ENCODE measurements at places on chromosomes 4 and X. TPM values are rescaled to one million over a fixed set of nuclear protein-coding genes. Genes with fewer than 3 reads are reported as not detected.

Gene H2BW2
- not detected for total RNA-seq

DNA sequence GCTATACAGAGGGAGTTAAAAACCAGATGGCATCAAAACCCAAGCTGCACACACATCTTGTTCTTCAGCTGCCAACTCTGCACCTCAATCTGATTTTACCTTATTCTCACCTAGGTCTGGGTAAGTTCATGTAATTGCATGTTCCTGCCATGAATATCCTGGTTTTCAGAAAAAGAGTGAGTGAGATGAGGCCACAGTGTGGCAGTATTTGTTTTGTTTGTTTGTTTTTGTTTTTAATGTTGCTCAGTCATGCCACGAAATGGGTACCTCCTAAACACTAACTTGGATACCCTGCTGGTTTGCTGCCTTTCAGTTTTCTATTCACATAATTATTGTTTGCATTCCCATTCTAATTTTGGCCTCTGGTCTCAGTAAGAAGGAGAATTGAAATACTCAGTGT, 22.5 kb downstream of the TMEM164 start:
- H3K27me3 ChIP-seq = no peaks in the 10 kb centered on the region
- H3K4me1 ChIP-seq = no peaks in the 10 kb centered on the region
- H3K27ac ChIP-seq = no peak overlapping the region
- no peak for DNase-seq
- no peak overlapping the region for H3K4me3 ChIP-seq

Gene LIMCH1
- total RNA-seq = not detected

GRCh38 chrX:139202742-139203420, 327.7 kb upstream of the F9 start:
- H3K36me3 ChIP-seq = no peaks in the 10 kb centered on the region
- H3K4me1 ChIP-seq = no peaks in the 10 kb centered on the region
- H3K4me3 ChIP-seq = no peak overlapping the region
- no peak overlapping the region for H3K27ac ChIP-seq

Gene NPNT
- not detected for total RNA-seq

DNA sequence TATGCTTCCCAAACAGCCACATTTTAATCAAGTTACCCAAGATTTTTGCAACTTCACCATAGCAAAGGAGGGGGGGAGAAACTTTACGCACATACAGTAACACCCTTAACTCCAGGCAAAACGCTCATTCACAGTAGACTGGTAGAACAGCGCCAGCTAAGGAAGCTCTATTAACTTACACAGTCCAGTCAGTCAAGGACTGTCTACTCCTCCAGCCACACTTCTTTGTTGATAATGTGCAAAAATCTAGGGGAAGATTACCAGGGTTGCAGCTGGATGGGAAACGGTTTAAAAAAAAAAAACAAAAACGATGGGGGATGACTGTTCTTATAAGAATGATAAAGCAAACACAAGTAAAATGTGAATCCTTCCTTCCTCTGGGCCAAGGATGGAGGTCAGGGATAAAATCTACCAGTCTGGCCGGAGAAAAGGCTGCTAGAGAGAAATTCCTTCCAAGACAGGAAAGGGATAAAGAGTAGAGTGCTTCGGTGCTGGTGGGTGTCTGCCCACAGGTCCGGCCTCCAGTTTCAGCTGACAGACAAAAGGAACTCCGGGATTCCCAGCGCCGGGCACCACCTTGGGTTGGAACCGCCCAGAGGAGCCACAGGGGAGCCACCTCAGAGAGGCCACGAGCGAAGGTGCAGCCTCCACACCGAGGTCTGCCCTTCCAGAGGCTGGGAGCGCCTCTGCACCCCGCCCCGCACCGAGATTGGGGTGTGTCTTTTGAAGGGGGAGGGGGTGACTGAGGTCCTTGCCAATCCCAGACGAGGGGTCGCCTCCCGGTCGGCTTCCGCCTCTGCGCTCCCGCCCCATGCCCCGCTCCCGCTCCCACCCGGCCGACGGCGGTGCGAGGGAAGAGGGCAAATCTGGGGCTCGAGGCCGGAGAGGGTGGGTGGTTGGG, 811 bp downstream of the ANKRD50 start:
- peak overlapping the region; percentile 34 for H3K4me3 ChIP-seq
- H3K27ac ChIP-seq = peak overlapping the region; percentile 28
- peaks cover 9% of the 10 kb centered on the region for H3K4me1 ChIP-seq
- no peaks in the 10 kb centered on the region for H3K36me3 ChIP-seq
- DNase-seq = peak; percentile 8
- no peaks in the 10 kb centered on the region for H3K27me3 ChIP-seq

Gene PASD1
- not detected for total RNA-seq

DNA sequence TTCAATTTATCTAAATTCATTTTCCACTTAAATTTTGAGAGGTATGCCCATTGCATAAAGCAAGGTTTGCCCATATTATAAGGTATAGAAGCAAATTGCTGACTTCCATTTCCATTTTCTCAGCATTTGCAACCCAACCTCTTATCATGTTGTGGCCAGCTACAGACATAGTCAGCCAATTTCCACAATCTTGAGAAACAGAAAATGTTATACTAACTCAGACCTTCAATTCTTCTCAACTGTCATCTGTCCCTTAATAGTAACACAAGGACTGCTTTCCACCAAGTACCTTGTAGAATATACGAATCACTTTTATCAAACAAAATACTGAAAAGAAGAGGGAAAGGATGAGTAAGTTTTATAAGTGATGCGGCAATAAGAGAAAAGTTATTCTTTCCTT, 11.2 kb upstream of the GRIA3 start:
- H3K4me1 ChIP-seq = no peaks in the 10 kb centered on the region
- DNase-seq = no peak
- no peak overlapping the region for H3K27ac ChIP-seq
- no peak overlapping the region for H3K4me3 ChIP-seq
- H3K27me3 ChIP-seq = no peaks in the 10 kb centered on the region

- no peak overlapping the region for H3K27ac ChIP-seq
- no peaks in the 10 kb centered on the region for H3K4me1 ChIP-seq
- H3K4me3 ChIP-seq = no peak overlapping the region
- H3K36me3 ChIP-seq = no peaks in the 10 kb centered on the region
- no peaks in the 10 kb centered on the region for H3K27me3 ChIP-seq
These were observed 39.3 kb upstream of the LPAR4 start for GRCh38 chrX:78708262-78708661.

DNA sequence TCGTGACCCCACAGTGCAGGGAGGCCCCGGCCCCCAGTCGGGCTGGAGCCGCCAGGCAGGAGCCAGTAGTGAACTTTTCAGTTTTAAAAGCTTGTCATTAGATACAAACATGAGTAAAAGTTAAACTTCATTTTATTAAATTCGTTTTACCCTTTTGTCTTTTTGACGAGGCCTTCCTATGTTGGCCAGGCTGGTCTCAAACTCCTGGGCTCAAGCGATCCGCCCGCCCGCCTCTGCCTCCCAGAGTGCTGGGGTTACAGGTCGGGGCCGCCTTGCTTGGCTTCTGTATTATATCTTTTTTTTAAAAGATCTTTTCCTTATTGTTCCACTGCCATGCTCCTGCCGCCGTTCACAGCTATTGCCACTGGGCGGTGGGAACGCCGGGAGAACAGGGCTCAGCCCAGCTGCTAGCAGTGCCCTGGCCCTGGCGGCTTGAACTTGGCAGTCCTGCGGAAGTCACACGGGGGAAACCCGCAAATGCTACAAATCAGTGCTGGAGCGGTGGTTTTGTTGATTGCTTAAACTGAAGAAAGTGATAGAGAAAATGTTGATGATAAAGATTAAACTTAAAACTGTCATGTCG, 968 bp upstream of the NELFA start:
- H3K27ac ChIP-seq = peak overlapping the region; percentile 99
- peaks cover 25% of the 10 kb centered on the region for H3K4me1 ChIP-seq
- H3K27me3 ChIP-seq = no peaks in the 10 kb centered on the region
- no peaks in the 10 kb centered on the region for H3K36me3 ChIP-seq
- peak overlapping the region; percentile 92 for H3K4me3 ChIP-seq

GRCh38 chr4:6965329-6965728, 55.7 kb downstream of the TBC1D14 start:
- H3K4me3 ChIP-seq = no peak overlapping the region
- H3K36me3 ChIP-seq = no peaks in the 10 kb centered on the region
- no peak for DNase-seq
- H3K4me1 ChIP-seq = peaks cover 10% of the 10 kb centered on the region

DNA sequence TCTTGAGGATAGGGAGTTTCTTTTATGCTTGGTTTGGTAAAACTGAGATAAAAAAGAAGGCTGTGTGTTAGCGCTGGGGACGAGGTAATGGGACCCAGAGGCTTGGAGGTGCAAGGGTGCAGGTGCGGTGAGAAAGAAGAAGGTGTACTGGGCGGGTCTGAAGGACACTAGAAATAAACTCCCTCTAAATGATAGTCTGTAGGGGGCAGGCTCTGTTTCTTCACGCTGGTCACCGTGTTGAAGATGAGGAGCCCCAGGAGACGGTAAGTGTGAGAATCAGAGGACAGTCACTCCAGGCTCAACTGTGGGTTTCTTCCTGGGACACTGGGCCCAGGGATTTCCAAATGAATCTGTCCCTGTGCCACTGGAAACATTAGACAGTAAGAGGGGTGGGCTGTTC, 131.4 kb downstream of the SORBS2 start:
- no peak overlapping the region for H3K27ac ChIP-seq
- H3K4me1 ChIP-seq = no peaks in the 10 kb centered on the region
- no peak for DNase-seq
- no peaks in the 10 kb centered on the region for H3K36me3 ChIP-seq
- H3K4me3 ChIP-seq = no peak overlapping the region
- H3K27me3 ChIP-seq = no peaks in the 10 kb centered on the region

GRCh38 chr4:15976456-15977447, 13.8 kb upstream of the FGFBP2 start:
- no peaks in the 10 kb centered on the region for H3K27me3 ChIP-seq
- no peak overlapping the region for H3K4me3 ChIP-seq
- DNase-seq = no peak
- no peaks in the 10 kb centered on the region for H3K4me1 ChIP-seq
- H3K36me3 ChIP-seq = no peaks in the 10 kb centered on the region

GRCh38 chrX:69216911-69217310, 51.7 kb upstream of the PJA1 start:
- no peaks in the 10 kb centered on the region for H3K27me3 ChIP-seq
- no peak overlapping the region for H3K4me3 ChIP-seq
- no peaks in the 10 kb centered on the region for H3K4me1 ChIP-seq
- DNase-seq = no peak
- H3K27ac ChIP-seq = no peak overlapping the region
- no peaks in the 10 kb centered on the region for H3K36me3 ChIP-seq

Gene DRP2
- 0.18 TPM for total RNA-seq

GRCh38 chrX:106484233-106484632, 127.5 kb upstream of the RADX start:
- peak overlapping the region; percentile 24 for H3K4me3 ChIP-seq
- no peak for DNase-seq
- no peaks in the 10 kb centered on the region for H3K36me3 ChIP-seq
- H3K27me3 ChIP-seq = no peaks in the 10 kb centered on the region
- no peak overlapping the region for H3K27ac ChIP-seq
- no peaks in the 10 kb centered on the region for H3K4me1 ChIP-seq

- H3K27me3 ChIP-seq = no peaks in the 10 kb centered on the region
- no peaks in the 10 kb centered on the region for H3K4me1 ChIP-seq
- H3K27ac ChIP-seq = no peak overlapping the region
- H3K36me3 ChIP-seq = no peaks in the 10 kb centered on the region
- DNase-seq = no peak
These were observed 277.6 kb upstream of the DIAPH2 start for GRCh38 chrX:96407072-96407471.

DNA sequence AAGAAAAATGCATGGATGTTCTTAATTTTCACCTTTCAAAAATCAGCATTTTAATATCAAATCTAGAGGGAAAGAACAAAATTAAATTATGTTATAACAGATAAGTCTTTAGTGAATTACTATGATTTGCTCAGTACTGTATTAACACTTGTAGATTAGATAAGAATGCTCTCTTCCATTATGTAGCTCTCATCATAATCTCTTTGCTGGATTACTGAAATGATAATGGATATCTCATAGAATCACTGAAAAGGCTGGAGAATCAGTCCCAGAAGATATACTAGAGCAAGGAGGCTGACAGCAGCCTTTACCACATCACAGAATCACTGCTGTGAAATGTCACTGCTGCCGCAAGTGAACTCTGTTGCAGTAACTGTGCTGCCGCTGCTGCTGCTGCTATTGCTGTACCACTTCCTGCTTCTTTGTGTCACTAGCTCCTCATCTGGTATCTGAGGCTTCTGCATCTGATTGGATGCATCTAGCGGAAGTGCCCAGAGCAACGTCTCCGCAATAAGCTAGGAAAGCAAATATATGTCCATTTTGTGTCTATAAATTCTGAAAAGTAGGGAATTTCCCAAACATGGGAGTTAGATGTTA, 738.2 kb downstream of the ADGRL3 start:
- no peaks in the 10 kb centered on the region for H3K36me3 ChIP-seq
- H3K27ac ChIP-seq = no peak overlapping the region
- H3K4me3 ChIP-seq = no peak overlapping the region
- DNase-seq = no peak

DNA sequence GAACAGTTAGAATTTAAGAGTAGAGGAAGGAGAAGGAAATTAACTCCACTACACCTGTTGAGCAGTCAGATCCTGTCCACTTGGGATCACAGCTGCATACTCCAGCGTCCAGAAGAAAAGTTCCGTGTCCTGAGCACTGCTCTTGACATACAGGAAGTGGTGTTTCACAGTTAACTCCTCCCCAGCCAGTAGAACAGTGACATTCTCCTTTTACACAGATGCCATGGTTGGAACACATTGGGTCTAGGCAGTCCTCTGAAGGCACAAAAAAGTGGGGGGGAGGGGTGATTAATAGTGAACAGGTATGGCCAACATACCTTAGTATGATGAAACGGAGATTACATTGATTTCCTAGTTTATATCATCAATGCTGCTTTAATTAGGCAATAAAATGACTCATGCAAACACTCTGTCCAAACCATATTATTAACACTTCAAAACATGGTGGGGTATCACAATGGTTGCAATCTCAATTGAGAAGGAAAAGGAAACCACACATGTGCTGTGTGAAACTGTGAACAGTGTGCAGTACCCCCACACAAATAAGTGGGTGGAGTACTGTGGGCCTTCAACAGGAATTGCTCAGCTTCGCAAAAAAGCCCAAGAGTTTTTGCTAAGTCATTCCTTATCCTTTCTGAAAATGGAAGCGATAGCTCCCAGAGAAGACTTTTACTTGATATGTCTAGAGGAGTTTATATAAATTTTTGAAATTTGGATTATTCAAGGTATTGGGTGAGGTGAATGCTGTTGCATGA, 295.6 kb downstream of the SH2D1A start:
- no peaks in the 10 kb centered on the region for H3K36me3 ChIP-seq
- no peaks in the 10 kb centered on the region for H3K27me3 ChIP-seq
- H3K4me1 ChIP-seq = no peaks in the 10 kb centered on the region

DNA sequence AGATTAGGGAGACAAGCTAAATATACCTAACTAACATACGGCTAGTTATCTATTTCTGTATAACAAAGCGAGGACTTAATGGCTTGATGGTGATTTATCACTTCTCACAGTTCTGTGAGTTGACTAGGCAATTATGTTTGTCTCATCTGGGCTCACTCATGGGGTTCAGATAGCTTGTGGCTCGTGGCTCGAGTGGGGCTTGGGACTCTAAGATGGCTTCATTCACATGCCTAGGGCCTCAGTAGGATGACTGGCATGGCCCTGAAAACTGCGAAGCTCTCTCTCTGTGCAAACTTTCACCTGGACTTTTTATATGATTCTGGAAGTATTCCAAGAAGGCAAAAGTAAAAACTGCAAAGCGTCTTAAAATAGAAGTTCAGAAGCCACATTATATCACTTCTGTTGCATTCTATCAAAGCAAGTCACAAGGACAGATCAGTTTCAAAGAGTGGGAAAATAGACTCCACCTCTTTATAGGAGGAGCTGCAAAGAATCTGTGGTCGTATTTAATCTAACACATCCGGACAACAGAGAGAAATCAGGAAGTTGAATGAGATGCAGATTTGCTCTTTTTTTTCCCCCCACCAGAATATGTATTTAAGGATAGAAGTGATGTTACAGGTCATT, 491.2 kb downstream of the INPP4B start:
- H3K4me3 ChIP-seq = peak overlapping the region; percentile 20
- no peak overlapping the region for H3K27ac ChIP-seq
- H3K36me3 ChIP-seq = no peaks in the 10 kb centered on the region
